ENCODE measurements at places on chromosomes 4 and X. TPM values are rescaled to one million over a fixed set of nuclear protein-coding genes. Genes with fewer than 3 reads are reported as not detected.
A peak's percentile ranks its signal among the peaks of the same experiment; 100 is the strongest.

DNA sequence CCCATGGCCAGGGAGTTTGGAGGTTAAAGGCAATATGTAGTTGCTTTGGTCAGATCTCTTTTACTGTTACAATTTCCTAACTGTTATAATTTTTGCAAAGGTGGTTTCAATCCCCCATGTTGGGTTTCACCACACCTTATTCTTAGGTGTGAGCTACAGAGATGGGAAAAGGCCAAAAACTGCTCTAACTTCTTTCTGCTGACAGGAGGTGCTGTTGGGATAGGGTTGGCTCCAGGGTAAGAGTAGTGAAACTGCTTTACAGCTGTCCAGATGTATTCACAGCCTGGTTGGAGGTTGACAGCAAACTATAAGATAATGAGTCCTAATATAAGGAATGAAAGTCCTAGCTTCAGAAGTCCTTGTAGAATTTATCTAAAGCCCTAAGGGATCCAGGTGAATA, 181.3 kb upstream of the TEX13D start:
- no peak for DNase-seq

DNA sequence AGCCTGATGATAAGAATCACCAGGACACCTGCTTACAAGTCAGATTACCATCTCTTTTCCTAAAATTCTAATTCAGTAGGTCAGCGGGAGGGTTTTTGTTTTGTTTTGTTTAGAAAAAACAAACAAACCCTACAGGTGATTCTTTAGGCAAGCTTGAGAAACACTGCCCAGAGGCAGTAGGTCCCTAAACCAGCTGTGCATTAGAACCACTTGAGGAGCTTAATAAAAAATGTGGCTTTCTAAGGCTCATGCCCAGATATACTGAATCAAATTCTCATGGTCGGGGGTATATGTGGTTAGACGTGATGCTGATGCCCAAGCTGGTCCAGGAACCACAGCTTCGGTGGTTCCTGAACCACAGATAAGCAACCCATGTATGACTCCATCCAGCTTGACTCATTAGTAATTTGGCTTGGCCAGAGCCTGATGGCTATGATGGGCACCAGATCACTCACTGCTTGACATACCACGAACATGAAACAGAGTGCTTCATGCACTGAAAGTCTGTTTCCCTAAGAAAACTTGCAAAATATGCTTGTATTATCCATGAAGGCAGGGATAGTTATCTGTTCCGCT, 338.1 kb upstream of the F9 start:
- no peak for DNase-seq

GRCh38 chrX:3598709-3599108, 114.7 kb downstream of the PRKX start:
- DNase-seq, result no peak

DNA sequence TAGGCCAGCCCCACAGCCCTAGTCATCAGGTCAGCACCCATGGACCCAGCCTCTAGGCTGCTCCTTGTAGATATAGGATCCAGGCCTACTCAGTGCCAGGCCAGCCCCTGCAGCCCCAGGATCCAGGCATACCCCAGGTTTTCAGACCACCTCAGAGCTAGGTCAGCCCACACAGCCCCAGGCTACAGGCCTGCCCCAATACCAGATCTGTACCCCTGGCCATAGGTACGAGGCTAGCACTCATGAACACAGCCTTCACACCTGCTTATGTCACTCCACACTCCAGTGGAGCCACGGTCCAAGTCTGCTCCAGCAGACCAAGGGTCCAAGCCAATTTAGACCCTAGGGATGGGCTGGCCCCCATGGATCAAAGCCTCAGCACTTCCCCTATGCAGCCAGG, 191.0 kb downstream of the DLG3 start:
- no peak for DNase-seq

DNA sequence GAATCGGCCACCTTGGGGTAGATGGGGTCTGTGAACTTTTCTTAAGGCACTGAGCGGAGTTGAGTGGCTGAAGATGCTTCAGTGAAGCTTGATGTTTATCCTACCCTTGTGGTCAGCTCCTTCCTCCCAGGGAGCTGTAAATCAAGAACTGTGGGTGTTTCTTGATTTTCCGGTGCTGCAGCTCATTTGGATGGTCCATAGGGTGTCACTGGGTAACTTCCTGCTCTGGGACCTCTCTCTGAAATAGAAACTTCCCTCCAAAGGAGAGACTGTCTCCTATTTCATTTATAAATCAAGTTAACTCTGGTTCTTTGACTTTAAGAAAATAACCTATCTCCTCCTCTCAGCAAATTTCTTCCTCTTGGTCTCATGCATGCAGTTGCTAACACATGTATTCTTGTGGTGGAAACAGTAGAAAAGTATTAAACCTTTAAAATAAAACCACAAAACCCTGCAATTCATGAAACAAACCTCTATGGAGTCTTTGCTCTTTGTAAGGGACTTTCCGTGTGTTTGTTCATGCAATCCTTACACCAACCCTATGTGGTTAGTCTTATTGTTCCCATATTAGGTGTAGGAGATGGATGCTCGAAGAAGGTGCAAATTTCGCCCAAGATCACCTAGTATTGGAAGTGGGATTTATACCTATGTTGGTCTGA, 110.3 kb downstream of the SHROOM3 start:
- no peak for DNase-seq

DNA sequence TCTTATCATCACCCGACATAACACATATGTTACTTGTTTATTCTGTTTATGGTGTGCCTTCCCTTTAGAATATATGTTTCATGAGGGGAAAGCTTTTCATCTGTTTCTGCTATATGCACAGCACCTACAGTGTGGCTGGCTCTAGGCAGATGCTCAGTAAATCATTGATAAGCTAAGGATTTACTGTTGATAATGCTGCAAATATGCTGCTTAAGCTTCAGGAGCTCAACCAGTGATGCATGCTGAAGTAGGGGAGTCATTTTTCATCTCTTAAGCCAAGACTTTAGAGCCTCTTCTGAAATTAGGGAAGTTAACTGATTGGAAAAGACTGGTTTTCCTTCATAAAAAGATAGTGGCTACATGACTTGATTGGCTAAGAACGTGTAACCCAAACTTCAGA, 16.4 kb downstream of the FAT4 start:
- no peak for DNase-seq

GRCh38 chrX:50973199-50973598, 62.7 kb downstream of the BMP15 start:
- no peak for DNase-seq

- peak; percentile 65 for DNase-seq
These were observed 99.0 kb upstream of the MAML3 start for GRCh38 chr4:140252742-140253555.

- no peak for DNase-seq
These were observed 46.3 kb downstream of the STARD8 start for GRCh38 chrX:68693481-68694434.

GRCh38 chr4:148618856-148619255, 176.6 kb upstream of the NR3C2 start:
- no peak for DNase-seq

- DNase-seq, result no peak
These were observed 39.9 kb upstream of the RXFP1 start for GRCh38 chr4:158481811-158482210.

- DNase-seq, result no peak
These were observed 567.3 kb downstream of the PDHA2 start for GRCh38 chr4:96407225-96407624.

DNA sequence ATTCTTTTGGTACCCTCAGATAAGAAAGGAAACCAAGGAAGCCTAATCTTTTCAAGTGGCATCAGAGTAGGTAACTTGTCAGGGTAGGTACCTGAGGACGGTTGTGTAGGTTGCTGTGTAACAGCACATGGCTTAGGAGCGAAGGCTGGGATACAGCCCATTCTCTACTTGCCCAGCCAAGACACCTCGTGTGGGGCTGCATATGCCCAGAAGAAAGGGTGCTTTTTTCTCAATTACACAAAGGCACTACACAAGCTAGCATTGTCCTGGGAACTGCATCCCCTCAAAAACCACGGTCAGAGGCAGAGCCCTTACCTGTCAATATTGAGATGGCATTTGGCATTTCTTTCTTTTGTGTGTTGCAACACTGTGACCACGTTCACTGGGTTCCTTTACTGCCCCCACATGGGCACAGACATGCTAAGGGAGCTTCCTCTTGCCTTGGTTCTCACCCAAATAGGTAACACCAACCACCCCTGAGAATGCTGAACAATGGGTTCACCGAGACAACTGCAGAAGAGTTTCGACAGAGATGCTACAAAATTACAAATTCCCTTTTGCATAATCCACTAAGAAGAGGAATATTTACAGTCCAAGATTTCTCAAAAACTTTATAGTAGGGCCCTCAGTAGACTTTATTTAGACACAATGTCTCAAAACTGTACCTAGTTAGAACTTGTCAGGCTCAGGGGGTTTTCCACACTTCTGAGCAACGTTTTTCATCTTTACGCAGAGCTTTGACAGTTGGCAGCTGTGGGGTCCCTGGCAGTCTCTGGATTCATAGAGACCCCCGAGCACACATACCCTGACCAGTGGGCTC, 35.8 kb upstream of the TNIP3 start:
- DNase-seq, result peak; percentile 69

GRCh38 chr4:1720163-1720983, 750 bp downstream of the TMEM129 start:
- DNase-seq, result peak; percentile 66

GRCh38 chr4:112083587-112084347, 61.5 kb upstream of the FAM241A start:
- DNase-seq, result no peak

GRCh38 chr4:68256284-68256683, 10.8 kb upstream of the TMPRSS11B start:
- no peak for DNase-seq

The FOXR2 gene
- not detected for total RNA-seq

The TENM3 gene
- not detected for total RNA-seq

All from activated naive CD4-positive, alpha-beta T cell treated with anti-CD3 and anti-CD28 coated beads for 36 hours (primary cell).